ENCODE measurements at places on chromosomes 12 and 14.

- DNase-seq: no peak
These were observed 1108.6 kb downstream of the LRFN5 start for GRCh38 chr14:42715316-42715715.

DNA sequence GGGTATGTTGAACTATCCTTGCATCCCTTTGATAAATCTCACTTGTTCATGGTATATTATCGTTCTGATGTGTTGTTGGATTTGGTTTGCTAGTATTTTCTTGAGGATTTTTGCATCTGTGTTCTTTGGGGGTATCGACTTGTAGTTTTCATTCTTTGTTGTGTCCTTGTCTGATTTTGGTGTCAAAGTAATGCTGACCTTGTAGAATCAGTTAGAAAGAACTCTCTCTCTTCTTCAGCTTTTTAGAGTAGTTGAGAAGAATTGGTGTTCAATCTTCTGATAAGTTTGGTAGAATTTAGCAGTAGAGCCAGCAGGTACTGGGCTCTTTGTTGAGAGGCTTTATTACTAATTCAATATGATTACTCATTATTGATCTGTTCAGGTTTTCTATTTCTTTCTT, 707.2 kb upstream of the LRFN5 start:
- DNase-seq: no peak

- DNase-seq: no peak
These were observed 180.6 kb upstream of the CAND1 start for GRCh38 chr12:67088401-67089118.

- no peak for DNase-seq
These were observed 69.4 kb downstream of the IRF2BPL start for GRCh38 chr14:76958980-76959710.

GRCh38 chr12:118175823-118176447, 40.0 kb downstream of the PEBP1 start:
- DNase-seq: no peak

GRCh38 chr14:93734086-93734822, 54.0 kb downstream of the PRIMA1 start:
- DNase-seq: no peak

DNA sequence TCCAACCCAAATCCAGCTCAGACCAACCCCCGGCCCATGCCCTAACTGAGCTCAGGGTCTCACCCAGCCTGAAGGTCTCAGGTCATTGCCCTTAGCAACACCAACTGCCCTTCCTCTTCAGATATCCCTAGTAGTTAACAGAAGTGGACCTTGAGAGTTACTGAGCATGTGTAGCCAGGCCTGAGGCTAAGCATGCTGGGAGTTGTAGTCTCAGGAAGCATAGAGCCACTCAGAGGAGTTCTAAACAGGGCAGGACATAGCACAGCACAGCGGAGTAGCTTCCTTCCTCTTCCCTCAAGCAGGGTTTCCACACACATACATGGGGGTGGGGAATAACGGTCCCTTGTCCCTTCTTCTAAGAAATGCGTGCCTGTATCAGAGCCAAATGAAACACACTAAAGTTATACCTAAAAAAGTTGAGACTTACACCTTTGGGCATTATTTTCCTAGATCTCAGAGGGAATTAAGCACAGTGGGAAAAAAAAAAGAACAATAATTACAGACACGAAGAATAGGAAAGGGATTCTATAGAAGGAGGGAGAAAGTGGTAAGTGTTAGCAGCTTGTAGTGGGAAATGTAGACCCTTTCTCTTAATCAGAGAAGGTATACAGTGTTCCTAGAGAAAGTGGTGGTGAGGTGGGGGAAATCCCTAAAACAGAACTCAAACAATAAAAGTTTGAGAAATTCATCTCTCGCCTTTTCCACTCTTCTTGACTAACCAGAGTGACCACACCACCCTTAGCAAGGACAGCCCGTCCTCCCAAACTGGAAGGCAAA, 4.4 kb downstream of the KMT2D start:
- peak; percentile 82 for DNase-seq

DNA sequence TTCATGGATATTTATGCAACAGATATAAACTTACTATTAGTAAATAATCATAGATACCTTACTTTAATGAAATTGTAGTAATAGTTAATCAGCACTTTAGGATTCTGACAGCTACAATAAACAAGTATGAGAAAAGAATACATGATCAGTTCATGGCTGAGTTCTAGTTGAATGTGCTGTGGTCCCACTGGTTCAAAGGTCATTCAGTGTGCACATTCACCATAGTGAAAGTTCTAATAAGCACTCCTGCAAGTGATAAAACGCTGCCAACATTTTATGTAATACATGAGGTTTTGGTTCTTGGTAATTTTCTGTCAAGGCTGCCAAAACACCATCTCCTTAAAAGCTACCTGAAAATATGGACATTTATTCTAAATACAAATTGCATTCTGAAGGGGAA, 92.6 kb downstream of the NUMB start:
- DNase-seq: no peak

- DNase-seq: no peak
These were observed 25.9 kb downstream of the TIGAR start for GRCh38 chr12:4346931-4347330.

DNA sequence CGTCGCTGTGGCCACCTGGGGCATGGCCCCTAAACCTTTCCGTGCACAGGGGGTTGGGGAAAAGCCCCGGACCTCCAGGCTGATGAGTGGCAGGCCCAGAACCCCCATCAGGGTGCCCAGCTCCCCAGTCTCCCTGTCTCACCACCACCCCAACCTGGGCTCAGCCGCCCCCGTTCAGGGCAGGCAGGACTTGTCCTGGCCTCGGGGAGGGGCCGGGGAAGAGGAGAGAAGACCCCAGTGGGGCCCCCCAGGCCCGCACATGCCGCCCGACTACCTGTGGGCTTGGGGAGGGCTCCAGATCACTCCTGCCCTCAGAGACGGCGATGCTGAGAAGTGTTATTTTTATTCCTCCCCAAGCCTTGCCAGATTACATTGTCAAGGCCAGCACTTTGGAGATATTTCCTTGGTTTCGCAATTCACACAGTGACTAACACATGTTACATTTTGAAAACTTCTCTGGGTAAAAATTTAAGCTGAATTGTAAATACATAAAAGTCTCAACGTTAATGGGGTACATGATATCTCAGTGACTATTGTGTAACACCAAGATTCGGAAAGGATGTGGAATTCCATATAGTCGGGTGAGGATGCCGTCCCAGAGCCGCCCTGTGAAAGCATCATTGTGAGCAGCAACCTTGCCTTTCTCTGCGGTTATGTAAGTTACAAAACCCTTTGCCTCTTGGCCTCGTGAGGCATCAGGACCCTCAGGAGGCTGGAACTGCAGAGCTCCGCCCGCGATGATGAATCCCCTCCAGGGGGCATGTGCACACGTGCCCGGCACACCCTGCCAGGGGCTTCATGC, 85.6 kb upstream of the DIO3 start:
- no peak for DNase-seq

GRCh38 chr12:95390932-95391331, 83.0 kb upstream of the METAP2 start:
- no peak for DNase-seq

GRCh38 chr12:133023566-133023965, 13.7 kb upstream of the ZNF84 start:
- no peak for DNase-seq

DNA sequence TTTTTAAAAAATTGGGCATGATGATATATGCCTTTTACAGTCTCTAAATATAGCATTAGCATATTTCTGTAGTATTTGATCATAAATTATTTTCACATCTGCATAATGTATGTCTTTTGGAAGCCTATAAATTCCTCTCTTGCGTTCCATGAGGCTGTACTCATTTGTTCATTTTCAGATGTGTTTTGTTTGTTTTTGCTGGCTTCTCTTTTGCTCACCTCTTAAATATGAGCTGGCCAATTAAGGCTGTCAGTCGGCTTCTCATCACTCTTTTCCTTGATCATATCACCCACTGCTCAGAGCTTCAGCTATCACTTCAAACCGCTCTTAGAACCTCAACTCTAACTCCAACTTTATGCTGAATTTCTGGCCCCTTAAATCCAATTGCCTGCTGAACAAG, 6.6 kb downstream of the TMEM263 start:
- DNase-seq: no peak

DNA sequence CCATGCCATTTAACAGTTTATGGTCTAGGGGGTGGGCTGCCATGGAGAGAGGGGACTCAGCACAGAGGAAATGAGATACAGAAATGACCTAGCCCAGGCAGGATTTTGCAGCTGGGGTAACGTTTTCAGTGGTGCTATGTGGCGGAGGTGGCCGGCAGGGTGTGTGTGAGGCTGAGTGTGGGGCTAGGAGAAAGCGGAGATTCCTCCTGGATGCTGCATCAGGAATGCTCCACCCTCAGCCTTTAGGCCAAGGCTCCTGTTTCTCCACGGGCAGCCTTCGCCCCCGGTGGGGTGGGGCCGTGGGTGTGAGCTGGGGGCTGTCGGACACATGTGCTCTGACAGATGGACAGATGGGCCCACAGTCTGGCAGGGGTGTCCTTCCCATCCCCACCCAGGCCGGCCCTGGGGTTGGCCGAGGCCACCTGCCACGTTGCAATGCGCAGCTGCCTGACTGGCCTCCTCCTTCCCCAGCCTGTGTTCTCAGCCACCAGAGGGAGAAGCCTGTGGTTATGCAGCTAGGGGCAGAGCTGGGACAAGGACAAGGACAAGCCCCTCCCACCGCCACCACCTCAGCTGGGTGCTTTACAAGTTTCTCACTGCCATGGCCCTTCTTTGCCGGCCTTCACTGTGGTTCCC, 44.3 kb downstream of the TEAD4 start:
- no peak for DNase-seq

GRCh38 chr14:64438181-64438841, 27.0 kb upstream of the AKAP5 start:
- no peak for DNase-seq

DNA sequence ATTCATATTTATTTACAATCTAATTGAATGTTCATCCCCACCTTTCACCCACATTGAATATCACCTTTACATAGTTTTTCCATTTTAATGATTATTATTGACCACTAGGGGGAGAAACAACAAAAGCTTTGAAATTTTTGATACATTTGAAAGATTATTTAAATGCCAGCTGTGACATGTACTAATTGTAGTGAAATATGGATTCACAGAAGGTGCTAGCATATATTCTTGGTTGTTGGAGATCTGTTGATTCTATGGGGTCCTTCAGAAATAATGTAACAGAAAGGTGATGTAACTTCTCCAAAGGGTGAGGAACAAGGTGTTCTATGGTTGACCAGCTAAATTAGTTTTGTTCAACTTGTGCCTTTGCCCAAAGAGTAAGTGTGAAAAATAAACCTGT, 22.4 kb upstream of the GPR33 start:
- DNase-seq: no peak

- no peak for DNase-seq
These were observed 89.6 kb downstream of the FBXW8 start for GRCh38 chr12:117000316-117000715.

GRCh38 chr12:122975790-122976647, 975 bp downstream of the OGFOD2 start:
- no peak for DNase-seq

GRCh38 chr12:90572778-90573177, 382.2 kb downstream of the CCER1 start:
- no peak for DNase-seq

DNA sequence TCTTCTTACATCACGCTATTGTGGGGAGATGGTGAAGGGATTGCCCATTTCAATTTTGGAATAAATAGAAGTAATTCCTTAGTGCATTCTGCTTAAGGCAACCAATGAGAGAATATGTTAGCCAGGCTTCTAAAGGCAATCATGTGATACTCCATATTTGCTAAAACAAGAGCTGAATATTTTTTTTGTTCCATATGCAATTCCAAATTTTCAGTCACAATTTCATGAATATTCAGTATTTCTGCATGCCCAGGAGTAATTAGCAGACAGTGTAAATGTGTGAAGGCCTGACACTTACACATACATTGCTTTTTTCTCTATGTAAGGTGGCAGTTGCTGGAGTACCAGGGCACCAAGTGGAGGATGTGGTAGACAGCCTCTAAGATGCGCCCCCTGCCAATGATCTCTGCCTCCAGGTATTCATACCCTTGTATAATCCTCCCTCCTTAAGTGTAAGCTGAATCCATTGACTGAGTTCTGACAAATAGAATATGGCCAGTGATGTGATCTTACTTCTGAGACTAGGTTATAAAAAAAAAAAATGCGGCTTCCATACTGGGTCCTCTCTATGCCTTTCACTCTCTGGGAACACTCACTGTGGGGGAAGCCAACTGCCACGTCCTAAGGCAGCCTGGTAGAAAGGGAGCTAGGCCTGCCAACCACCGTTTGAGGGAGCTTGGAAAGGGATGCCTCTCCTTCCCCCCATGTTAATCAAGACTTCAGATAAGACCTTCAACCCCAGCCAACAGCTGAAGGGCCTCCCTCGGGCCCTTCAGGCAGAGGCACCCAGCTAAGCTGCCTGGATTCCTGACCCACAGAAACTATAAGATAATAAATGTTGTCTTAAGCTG, 62.7 kb upstream of the PTGR2 start:
- DNase-seq: no peak

GRCh38 chr12:130049666-130050065, 112.6 kb upstream of the FZD10 start:
- DNase-seq: no peak

GRCh38 chr12:66491853-66492252, 187.0 kb downstream of the GRIP1 start:
- no peak for DNase-seq

DNA sequence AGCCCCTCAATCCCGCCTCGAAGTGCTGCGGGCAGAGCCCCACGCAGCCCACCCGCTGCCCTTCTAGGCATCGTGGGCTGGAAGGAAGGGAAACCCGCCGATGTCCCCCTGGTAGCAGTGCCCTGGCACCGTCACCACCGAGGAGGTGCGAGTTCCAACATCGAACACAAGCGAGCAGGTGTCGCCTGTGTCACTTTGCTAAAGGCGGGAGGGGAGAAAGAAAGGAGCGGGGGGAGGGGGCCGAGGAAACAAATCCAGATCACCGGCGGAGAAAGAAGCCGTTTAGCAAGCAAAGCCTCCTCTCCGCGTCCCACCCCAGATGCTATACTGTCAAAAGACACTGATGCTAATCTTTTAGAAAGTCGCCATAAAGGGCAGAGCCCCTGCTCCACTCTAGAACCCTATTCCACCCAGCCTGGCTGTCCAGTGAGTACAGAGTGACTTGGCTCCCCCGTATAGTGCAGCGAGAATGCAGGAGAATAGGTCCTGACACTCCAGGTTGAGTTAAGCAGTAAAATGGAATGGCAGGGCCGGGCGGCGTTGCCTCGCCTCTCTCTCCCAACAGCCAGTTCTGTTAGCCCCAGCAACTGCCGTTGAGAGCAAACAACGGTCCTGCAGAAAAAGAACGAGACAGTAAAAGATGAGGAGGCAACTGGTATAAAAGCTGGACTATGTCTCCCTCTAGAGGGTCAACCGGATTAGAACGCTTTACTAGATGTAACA, 67.9 kb upstream of the USP15 start:
- peak; percentile 69 for DNase-seq
